ENCODE measurements at places on chromosomes 3 and 15.

GRCh38 chr15:93146196-93146595 lies 57.2 kb upstream of the RGMA start:
- no peak for DNase-seq

DNA sequence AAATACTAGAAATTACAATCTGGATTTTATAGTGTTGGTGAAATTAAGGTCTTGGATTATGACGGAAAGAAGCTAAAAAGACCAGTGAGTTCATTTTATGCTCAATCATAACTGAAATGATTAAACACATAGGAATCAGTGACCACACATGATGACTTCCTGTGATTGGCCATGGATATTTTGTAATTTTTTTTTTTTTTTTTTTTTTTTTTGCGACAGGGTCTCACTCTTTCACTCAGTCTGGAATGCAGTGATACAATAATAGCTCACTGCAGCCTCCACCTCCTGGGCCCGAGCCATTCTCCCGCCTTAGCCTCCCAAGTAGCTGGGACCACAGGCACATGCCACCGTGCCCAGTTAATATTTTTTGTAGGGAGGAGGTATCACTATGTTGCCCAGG lies 47.4 kb downstream of the PAQR5 start:
- no peak for DNase-seq

GRCh38 chr3:95352471-95352870 lies 1289.6 kb downstream of the NSUN3 start:
- DNase-seq: no peak

DNA sequence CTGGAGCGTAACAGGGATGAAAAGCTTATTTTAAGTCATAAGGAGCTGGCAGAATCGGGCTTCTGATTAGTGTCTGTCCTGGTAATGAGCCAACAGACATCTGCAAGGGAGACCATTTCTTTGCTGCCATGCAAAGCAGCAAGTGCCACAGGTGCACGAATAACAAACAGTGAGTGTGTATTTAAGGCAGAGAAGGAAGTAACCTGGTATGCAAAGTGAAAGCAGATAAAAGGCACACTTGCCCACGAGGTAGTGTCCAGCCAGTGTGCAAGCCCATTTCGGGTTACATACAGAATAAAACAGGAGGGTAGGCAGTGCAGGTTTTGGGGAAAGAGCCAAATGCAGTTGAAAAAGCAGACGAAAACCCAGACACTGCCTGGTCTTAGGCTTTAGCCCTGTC lies 1153.7 kb downstream of the SI start:
- DNase-seq: no peak

DNA sequence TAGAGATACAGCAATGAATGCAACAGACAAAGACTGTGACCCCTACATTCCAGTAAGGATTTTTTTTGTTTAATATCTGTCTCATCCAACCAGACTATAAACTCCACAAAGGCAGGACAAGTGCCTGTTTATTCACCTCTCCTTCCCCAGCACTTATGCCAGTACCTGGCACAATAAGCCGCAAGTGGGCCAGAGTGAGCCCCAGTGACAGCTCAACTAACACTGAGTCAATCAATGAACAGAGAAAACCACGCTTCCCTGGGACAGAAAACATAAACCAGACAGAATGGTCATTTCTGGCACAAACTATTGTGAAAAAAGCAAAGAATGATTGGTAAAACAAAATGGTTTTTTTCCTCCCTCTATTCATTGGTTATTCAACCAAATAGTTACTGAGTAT lies 52.2 kb downstream of the RYK start:
- DNase-seq: no peak

DNA sequence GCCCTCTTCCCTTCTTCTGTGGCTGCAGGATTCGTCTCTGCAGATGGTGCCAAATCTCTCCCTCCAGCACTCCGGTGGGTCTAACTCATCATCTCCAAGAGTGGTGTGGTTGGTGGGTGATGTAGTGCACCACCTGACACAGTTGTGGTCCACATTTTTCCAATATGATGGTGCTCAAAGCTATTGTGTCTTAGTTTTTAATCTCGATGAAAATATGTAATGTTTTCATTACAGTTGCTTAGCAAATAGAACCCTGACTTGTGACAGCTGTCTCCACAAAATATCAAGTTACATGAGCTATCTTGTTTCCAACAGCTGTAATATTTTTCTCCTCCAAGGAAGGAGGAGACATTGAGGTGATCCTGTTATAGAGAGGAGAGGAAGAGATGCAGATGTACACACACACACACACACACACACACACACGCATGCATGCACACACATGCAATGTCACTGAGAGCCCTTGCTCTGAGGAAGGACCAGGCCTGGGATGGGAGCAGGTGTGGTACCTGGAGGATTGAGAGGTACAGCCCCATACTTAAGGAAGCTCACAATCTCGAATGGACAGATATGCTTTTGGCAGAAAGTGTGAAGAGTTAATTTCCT lies 15.7 kb upstream of the ESYT3 start:
- no peak for DNase-seq

GRCh38 chr15:85730001-85730820 lies 64.5 kb downstream of the KLHL25 start:
- peak; percentile 75 for DNase-seq

- DNase-seq: no peak
These were observed 338.4 kb upstream of the FRG2C start for GRCh38 chr3:75325716-75326115.

- DNase-seq: no peak
These were observed 2.7 kb downstream of the ZNF654 start for GRCh38 chr3:88061746-88062145.

GRCh38 chr3:126679831-126680666 lies 24.0 kb upstream of the CHCHD6 start:
- DNase-seq: no peak

DNA sequence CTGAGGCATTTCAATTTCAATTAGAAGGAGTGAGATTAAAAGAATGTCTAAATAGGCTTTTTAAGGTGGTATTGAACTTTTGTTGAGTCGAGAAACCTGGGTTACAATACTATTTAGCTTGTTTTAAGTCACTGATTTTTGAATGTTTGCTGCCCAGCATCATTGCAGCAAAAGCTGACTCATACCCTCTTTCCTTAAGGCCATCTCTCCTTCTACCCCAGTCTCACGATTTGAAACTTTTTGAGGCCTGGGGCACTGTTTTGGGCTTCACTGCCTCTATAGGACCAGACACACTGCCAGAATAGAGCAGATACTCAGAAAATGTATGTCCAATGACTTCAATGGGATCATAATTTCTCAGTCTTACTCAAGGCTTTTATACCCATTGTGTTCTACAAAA lies 319.6 kb upstream of the TGFBR2 start:
- no peak for DNase-seq

- DNase-seq: no peak
These were observed 8.3 kb upstream of the SLC12A8 start for GRCh38 chr3:125220727-125221429.

DNA sequence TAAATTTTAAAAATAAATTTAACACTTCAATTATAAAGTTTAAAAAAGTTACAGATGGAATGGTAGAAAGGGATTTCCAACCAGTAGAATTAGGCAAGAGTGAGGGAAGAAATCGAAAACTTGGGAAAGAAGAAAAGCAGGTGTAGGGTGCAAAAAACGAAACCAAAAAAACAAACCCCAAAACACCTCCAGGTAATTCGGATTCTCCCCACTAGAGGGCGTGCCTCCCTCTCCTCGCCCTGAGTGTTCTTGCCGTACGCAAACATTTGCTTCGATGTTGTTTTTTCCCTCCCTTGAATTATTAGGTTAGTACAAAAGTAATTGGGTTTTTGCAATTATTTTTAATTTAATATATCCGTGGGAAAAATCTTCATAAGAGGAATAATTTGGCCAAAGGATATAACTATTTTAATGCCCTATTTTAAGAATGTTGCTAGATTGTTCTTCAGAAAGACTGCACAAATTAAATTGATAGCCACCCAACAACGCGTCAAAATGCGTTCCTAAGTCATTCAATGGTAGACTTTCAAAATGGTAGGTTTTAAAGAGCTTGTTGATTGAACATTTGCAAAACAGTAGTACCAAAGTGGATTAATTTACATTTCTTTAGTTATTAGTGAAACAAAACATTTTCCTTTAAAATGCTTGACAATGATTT lies 63.7 kb downstream of the SLC30A4 start:
- DNase-seq: peak; percentile 86

- no peak for DNase-seq
These were observed 22.8 kb downstream of the EMC7 start for GRCh38 chr15:34078900-34079299.

DNA sequence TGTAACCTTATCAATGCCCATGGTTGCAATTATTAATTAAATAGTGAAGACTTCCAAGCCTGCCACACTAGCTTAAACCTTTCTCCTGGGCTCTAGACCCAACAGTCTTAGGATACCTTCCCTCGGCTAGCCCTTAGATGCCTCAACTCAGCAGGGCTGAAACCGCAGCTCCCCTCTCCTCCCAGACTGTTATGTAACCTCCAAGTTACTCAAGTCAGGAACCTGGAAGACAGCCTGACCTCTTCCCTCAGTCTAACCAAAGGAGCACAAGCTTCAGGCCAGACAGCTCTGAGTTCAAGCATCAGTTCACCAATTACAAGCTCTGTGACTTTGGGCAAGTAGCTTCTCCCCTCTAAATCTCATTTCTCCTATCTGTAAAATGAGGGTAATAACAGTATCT lies 70.5 kb upstream of the HACD2 start:
- DNase-seq: no peak

DNA sequence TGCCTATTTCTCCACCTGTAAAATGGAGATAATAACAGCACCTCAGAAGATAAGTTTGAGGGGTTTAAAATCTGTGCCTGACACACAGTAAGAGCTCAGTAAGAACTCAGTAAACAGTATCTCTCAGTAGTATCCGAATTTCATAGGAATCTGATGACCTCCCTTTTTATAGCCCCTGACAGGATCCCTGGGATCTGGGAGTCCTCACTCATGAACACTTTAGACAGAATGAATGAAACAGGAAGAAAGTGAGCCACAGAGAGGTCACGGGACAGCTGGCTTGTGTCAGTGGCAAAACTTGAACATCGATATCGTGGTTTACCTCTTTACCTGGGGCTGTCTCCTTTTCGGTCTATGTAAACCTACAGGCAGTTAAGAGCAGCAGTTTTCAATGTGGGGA lies 51.2 kb downstream of the LRTM1 start:
- no peak for DNase-seq
